ENCODE measurements at places on chromosomes 3 and 15.

- no peak for DNase-seq
These were observed 63.9 kb downstream of the TMCC1 start for GRCh38 chr3:129829640-129830039.

- no peak for DNase-seq
These were observed 5.7 kb upstream of the CLK3 start for GRCh38 chr15:74609938-74610301.

- DNase-seq, result no peak
These were observed 58.7 kb downstream of the MORC1 start for GRCh38 chr3:109059264-109059663.

DNA sequence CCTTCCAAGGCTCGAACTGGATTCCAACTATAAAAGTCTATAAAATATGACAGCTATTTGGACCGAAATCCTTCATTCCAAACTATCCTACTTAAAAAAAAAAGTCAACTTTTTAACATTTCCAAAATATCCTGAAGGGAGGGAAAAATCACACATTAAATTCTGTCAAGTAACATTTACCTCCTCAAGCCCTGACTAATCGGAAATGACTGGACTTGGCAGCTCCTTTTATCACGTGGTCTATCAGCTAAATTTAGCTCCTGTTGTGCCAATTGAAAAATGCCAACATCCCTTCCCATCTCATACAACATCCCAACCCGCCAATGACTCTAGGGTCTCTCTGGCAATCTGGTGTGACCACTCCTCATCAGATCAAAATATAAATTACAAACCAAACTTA lies 297.9 kb downstream of the FHIT start:
- DNase-seq, result no peak

DNA sequence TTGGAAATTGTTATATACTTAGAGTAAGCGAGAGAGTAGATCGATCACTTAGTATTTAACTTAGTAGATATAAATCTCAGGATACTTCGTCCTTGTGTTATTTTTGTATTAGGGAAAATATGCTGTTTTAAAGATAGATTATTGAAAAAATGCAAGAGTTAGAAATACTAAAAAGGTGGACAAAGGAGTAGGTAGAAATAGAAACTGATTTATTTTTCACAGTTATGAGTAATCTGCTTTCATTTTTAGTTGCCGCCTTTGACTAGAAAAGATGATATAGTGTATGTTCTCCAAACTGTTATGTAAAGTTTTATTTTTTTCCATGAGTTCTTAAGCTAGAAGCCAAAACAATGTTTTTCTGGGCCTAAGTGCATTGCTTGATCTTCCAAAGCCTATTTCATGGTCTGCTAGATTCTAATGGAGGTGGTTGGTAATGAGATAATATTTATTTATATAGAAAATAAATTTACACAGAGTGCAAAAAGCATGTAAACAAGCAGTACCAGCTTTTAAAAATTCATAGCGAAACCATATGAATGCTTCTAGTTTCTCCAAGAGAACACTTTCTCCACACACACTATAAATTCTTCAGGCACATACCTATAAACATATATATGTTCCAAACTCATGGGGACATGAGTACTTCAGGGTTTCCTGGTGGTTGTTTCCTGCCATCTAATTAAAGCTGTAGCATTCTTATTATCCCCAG lies 61.1 kb downstream of the DIPK2A start:
- no peak for DNase-seq

DNA sequence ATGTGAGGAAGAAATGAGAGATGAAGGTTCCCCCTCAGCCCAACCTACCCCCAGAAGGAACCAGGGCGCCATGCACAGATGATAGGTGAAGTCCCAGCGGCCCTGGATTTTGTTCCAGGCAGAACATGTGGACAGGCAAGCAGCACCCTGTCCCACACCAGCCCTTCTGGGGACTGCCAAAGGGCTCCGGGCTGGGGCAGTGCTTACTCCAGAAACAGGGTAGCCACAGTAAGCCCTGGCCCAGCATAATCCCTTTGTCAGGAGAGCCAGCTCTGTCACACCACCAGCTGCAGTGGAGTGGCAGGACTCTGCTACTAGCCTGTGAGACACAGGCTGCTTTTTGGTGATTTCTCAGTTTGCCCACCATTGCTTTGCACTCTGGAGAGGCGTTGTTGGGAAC lies 6.3 kb downstream of the FBXL22 start:
- no peak for DNase-seq

- DNase-seq, result no peak
These were observed 109.5 kb downstream of the PGPEP1L start for GRCh38 chr15:98898122-98898521.

- DNase-seq, result no peak
These were observed 11.4 kb upstream of the IGDCC3 start for GRCh38 chr15:65389226-65389625.

- no peak for DNase-seq
These were observed 8.6 kb upstream of the SEC13 start for GRCh38 chr3:10329495-10330015.

- no peak for DNase-seq
These were observed 47.2 kb downstream of the LEO1 start for GRCh38 chr15:51924156-51925068.
